Erythroblast (primary cell): ENCODE measurements at places on chromosomes 16 and 17.

DNA sequence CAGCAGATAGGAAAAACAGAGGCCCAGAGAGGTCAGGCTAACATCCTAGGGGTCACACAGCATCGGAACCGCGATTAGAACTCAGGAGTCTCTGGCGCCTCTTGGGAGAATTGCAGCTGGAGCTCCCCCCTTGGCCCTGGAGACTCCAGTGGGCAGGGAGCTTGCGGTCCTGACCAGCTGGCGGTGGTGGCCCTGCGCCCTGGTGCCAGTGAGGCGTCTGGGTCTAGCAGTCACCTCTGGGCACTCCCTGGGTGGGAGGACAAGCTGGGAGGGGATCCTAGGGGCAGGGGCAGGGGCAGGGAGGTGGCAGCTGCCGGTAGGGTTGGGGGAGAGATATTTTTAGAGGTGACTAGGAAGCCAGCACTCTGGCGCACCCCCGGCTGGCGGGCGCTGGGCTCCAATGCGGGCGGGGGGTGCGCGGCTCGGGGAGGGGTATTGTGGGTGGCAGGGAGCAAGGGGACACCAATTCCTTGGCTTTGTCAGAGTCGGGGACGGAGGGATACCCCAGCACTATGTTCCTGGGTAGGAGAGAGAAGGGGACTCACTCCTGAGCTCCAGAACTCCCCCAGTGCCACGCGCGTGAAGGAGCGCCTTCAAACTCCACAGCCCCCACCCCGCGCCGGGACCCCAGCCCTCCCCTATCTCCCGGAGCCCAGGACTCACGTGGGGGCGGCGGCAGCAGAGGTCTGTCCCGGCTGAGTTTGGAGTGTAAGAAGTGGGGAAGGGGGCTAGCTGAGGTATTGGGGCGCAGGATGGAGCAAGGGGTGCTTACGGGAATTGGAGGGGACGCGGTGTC lies 584 bp downstream of the PHOSPHO1 start:
- DNase-seq = peak; percentile 77

GRCh38 chr16:55746081-55746480 lies 86.8 kb downstream of the CES1 start:
- DNase-seq = no peak

- DNase-seq = no peak
Measured at GRCh38 chr17:80432961-80433550, 18.1 kb downstream of the ENDOV start.

DNA sequence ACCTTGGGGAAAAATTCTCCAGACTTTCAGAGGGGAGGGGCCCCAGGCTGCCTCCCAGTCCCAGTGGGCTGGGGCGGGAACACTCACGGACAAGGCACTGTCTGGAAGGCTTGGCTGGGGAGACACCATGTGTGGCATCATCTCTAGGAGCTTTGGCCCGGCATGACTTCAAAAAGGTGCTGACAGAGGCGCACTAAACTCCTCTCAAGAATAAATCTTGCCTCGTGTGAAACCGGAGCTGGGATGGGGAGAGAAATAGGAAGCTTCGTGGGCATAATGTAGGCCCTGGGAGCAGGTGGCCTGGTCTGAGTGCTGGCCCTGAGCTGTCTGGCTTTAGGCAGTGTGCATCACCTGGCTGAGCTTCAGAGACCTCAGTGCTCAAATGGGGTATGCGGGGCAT lies 5.7 kb downstream of the WSCD1 start:
- no peak for DNase-seq

DNA sequence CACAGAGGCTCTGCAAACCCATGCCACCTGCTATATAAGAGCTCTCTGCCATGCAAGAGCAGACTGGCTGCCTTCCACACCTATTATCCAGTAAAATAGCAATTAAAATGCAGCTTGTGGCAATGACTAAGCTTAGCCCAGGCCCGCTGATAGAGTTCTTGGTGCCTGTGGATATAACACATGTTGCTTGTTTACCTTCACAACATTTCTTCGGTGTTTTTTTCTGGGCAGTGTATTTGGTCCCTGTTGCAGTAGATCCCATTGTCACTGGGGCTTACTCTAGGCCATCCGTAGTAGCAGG lies 63.5 kb downstream of the SPECC1 start:
- DNase-seq = no peak
